GM12864 (cell line): ENCODE measurements at places on chromosomes 3 and 15.

- DNase-seq = no peak
These were observed 111.0 kb downstream of the SEMA5B start for GRCh38 chr3:122916580-122916979.

DNA sequence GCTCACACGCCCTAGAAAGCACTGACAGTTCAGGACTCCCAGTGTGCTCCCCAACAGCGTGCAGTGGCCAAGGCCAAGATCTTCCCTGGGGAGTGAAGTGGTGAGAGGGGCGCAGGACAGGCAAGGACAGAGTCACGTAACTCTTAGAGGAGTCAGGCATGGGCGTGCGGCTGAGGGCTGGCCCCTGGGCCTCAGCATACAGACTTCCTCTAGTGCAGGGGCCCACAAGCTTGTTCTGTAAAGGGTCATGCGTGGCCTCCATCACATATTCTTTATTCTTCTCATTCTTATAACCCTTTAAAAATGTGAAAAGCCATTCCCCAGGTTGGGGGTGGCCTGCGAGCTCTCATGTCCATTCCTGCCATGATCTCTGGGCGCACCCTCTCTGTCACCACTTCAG is 25.2 kb downstream of the TMEM43 start:
- no peak for DNase-seq

DNA sequence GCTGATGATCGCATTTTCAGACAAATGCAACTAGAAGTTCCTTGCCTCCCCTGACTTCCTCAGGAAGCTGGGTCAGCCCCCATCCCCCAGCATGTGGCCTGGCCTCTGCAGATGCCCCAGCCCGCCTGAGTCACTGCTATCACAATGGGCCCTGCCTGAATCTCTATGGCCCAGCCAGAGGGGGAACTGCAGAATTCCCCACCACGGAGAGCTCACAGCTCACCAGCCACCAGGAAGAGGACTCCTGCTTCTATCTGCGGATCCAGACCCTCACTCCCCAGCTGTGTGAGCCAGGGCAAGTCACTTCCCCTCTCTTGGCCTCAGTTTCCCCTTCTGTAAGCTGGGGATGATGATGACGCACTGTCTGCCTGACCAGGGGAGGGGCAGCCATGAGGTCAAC is 6.9 kb downstream of the PLXND1 start:
- no peak for DNase-seq

DNA sequence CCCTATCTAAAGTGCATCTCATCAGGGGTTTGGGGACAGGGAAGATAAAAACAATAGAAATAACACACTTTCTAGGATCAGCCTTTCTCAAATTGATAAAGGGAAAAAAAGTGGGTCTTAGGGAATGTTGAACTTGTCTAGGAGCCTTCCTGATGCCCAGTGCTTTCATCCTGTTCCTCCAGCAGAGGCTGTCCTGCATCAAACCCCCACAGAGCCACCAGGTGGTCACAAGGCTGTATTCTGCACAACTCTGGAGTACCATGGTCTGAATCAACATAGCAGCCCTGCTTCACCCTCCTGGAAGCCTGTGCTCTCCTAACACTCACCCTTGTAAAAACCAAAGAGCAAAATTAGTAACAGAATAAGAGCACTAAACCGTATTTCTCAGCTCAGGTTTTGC is 118.5 kb upstream of the SLC25A36 start:
- DNase-seq = no peak

DNA sequence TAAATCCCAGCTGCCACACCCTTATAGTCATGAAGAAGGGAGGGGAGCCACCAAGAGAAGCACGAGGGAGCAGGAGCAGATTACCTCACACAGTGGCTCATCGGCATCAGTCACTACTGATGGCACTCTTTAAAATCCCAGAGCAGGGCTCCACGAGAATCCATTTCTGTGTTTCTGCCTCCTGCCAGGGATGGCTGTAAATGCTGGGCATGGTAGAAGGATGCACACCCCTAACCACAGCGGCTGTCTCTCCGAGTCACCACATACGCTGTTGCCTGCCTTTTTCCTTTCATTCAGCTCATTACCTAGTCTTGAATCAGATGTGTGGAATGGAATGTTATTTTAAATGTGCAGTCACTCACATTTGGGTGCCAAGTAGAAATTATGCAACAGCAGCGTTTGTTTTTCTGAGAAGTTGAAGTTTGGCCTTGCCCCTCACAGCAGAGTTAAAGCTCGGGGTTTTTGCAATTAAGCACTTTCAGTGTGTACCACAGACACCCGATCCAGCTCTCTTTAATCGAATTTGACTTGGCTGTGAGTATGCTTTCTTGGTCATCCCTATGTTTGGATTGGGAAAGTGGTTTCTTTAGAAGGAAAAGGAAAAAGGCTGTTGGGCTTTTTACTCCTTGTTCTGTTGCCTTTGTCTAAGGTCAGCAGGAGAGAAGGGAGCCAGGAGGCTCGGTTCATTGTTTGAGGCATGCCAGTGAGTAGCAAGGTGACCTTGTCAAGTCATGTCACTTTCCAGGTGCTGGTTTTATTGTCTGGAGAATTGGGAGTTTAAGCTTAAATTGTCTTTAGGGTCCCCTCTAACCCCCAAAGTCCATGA is 284.2 kb upstream of the TPM1 start:
- DNase-seq = no peak
